ENCODE measurements at places on chromosomes 4 and X.

GRCh38 chrX:45261005-45261404 lies 60.3 kb upstream of the DIPK2B start:
- DNase-seq = no peak

DNA sequence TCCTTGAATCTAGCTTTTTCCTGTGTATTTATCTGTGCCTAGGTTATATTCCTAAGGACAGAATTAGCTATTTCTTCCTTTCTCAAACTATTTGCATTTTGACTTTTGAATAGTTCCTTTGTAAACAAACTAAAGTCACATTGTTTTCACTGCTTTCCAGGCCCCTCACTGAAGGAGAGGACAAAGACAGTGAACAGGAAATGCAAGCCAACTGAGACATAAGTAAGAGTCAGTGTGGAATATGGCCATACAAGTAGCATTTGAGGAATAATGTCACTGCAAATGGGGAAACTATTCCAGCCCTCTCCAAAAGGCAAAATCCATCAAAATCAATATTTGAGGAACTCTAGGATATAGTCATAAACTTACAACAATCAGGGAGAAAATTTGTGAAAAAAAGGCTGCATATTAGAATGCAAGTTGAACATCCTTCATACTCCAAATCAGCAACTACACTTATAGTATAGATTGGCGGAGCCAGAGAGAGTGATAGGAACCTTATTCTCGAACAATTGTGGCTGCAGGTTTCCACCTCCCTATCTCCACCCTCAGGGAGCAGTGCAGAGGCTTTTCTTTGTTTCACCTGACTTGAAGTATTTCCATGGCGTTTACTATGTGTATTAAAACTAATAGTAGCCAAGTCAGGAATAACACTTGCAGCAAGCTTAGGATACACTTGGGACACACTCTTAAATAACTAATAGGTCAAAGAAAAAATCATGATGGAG lies 1110.4 kb upstream of the ADGRL3 start:
- no peak for DNase-seq

GRCh38 chr4:7765666-7766065 lies 174.0 kb downstream of the AFAP1 start:
- no peak for DNase-seq

DNA sequence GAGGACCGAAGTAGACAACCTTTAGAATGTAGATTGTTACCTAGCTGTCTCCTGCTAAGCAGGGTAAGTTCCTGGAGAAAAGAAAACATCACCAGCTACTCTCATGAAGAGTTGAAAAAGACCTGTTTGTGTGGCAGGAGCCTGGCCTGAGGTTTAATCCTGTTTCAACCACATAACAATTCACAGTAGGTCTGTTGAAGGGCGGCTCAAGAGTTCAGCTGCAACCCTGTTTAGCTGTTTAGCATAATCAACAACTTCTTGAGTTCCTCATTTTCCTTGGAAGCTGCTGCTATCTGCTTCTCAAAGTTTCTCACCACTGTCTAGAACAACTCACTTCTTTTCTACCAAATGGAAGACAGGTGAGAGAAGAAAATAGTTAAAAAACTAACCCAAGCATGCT lies 170.4 kb upstream of the TET2 start:
- DNase-seq = no peak

GRCh38 chr4:15255537-15255936 lies 172.3 kb upstream of the C1QTNF7 start:
- DNase-seq = no peak

DNA sequence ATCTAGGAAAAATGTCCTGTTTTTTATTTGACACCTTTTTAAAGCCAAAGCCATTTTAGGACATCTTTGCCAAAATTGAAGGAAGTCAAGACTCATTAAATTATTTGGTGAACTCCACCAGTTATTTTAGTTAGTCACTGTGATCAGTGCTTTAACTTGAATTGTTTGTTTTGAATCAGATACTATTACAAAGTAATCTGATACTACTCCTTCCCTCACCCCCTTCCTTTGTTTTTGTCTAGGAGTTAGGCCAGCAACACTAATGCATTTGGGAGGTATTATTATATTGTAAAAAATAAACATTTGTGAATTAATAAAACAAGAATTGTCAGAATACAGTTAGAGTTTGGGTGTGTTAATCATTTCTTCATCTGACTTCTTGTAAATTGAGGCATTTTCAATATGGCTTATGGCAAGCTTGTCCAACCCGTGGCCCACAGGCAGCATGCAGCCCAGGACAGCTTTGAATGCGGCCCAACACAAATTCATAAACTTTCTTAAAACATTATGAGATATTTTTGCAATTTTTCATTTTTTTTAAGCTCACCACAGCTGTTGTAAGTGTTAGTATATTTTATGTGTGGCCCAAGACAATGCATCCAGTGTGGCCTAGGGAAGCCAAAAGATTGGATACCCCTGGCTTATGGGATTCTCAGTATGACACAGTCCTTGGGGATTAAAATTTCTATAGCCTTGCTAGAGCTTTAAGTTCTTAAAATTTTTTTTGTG lies 182.2 kb downstream of the BMPR1B start:
- DNase-seq = no peak

DNA sequence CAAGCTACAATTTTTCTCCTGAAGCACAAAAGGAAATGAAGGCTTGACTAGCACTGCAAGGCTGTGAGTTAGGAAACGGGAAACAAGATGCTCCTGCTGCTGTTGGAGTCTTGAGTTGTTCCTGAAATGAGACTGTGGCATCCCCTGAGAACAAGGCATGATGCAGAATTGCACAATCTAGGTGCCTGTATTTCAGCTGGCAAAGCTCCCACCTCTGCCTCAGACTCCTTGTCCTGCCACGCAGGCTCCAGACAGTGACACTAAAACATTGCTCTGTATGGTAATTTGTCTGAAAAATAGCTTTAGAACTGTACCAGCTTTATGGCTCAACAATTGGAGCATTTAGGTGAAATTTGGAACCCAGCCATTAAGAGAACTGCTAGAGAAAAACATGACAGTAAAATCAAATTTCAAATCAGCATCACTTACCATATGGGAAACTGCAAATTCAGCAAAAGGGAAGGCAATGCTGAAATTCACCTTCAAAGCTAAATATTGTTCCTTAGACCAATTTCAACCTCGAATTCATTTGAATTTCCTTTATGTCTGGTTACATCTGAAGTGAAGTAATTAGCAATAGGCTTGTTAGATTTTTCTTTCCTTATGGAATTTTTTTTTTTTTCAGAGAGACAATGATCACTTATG lies 103.4 kb downstream of the MFAP3L start:
- DNase-seq = no peak

DNA sequence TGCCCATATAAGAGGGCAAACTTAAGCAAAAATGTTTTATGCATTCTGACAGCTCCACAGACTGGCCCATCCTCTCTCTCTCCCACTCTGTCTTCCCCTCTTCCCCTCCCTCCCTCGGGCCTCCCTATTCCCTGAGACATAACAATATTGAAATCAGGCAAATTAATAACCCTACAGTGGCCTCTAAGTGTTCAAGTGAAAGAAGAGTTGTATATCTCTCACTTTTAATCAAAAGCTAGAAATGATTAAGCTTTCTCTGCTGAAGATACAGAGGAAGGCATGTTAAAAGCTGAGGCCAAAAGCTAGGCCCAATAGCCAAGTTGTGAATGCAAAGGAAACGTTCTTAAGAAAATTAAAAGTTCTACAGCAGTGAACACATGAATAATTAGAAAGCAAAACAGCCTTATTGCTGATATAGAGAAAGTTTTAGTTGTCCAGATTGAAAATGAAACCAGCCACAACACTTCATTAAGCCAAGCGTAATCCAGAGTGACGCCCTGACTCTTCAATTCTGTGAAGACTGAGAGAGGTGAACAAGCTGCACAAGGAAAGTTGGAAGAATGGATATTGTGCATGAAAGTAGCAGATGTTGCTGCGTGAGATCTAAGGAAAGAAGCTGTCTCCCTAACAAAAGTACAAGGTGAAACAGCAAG lies 54.9 kb downstream of the USO1 start:
- no peak for DNase-seq

DNA sequence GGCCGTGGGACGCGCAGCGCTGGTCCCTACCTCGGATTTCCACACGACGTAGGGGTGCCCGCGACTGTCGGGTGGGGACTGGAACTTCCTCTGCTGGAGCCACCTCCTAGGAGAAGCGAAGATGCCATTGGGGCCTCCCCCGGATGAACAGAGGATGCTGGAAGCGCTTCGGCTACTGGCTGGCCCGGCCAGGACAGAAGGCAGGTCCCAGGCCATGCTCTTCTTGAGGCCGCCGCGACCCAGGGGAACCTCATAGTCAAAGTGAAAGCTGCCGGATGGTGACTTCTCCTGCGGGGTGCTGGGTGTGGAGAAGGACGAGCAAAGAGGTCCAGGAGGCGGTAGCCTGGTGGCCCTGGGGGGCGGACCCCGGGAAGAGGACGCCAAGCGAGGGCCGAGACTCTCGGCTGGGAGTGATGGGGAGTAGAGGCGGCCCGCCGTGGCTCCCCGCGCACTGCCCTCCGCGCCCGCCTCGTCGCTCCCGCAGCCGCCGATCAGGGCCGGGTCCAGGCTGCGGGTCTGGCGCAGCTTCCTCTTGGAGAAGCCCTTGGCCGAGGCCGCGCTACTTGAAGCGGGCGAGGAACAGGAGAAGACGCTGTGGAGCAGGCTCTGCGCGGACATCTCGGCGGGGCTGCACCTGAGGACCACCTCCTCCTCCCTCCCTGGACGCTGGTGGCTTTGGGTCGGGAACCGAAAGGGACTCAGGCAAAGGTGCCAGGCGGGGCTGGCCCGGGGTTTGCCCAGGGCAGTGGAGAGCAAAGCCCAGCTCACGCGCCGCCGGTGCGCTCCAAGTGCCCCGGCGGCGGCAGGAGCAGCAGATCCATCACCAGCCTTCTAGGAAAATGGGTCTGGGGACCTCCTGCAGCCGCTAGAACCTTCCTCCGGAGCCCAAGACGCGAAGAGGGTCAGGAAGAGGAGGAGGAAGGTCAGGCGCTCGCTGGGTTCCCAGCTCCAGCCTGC lies 1.2 kb downstream of the ARHGAP6 start:
- no peak for DNase-seq

DNA sequence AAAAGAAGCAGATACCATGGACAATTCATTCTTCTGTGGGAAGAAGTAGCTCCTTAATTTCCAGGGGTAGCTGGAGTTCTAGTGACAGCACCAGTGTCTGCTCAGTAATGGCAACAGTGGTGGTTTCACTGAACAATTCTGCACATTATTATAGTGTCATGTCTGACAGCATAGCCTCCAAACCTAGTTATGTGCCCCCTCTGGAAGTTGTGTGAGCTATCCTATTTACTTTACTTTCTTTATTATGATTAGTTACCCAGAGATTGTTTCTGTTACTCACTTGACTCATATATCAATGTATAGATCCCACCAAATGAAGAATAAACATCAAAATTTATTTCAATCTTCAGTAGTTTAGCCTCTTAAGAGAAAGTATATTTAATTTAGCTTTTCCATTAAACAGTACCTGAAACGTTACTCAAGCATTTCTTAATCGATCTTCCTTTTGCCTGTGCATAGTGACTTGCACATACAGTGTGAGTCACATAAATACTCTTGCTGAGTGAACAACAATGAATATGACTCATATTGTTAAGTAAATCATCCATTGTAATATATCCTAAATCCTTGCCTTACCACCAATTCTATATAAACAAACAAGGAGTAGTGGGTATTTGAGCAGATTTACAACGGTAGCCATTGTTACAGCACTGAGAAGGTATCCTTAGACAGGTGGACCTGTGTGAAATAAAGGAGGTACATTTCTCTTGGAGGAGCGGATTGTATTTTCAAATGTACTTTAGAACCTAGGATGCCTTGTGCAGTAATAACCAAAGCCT lies 534.7 kb downstream of the ANKRD50 start:
- no peak for DNase-seq
